ENCODE measurements at places on chromosomes 5 and 9.

GRCh38 chr5:6291961-6292360 is 86.4 kb downstream of the MED10 start:
- DNase-seq = no peak

DNA sequence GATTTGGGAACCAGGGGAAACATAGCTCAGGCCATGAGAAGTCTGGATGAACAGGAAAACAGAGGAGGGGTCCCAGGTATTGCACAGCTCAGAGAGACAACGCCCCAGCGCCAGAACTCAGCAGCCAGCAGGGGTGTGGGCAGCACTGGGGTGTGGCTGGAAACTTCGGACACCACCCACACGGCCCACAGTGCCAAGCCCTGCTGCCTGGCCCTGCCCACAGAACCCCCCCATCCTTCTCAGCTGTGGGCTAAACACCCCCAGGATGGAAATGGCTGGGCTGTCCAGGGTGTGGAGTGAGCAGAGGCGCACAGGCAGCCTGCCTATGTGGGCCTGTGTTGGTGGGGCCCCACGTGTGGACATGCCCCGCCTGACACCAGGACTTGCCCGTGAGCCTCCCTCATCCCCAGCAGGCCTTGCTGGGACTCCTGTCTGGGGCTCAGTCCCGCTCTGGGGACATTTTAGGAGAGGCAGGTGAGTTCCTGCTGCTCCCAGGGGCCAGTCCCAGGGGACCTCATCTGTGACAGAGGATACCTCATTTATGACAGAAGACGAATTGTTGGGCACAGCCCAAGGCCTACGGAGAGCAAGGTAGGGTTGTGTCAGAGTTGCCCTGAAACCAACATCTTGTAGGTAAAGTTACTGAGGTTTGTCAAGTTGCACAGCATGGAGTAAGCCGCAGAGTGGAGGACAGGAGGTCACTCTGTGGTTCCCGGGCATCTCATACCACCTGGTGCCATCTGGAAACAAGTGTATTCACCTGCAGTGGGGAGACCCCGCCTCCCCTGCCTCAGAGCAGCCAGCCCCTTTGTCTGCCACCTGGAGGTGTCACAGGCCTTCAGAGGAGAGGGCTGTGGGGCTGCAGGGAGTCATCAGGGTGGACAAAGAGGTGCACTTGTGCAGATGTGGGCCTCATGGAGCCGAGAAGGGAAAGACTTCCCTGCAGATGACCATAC is 183.2 kb downstream of the AUH start:
- no peak for DNase-seq

DNA sequence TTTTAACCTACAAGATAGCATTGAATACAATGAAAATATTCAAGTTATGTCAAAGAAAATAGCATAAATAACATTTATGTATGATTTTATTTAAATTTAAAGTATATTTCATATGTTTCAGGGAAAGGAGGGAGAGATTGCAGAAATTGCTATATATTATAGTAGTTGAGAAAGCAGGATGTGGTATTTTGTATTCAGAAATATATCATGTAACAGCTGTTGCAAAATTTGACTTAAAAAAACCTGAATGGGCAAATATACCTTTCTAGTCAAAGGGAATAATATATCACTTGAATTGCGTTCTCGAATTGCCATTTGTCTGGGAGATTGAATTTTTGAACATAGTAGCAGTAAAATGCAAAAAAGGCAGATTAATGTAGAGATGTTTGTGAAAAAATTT is 80.6 kb downstream of the PAM start:
- peak; percentile 51 for DNase-seq

DNA sequence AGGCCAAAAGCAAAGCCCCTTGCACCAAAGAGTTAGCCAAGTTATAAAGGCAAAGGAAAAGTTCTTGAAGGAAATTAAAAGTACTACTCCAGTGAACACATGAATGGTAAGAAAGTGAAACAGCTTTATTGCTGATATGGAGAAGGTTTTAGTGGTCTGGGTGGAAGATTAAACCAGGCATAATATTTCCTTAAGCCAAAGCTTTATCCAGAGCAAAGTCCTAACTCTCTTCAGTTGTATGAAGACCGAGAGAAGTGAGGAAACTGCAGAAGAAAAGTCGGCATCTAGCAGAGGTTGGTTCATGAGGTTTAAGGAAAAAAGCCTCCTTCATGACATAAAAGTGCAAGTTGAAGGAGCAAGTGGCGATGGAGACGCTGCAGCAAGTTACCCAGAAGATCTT is 3.1 kb upstream of the NUDT12 start:
- DNase-seq = no peak

- peak; percentile 95 for DNase-seq
These were observed 47.1 kb upstream of the MATR3 start for GRCh38 chr5:139246394-139246793.

DNA sequence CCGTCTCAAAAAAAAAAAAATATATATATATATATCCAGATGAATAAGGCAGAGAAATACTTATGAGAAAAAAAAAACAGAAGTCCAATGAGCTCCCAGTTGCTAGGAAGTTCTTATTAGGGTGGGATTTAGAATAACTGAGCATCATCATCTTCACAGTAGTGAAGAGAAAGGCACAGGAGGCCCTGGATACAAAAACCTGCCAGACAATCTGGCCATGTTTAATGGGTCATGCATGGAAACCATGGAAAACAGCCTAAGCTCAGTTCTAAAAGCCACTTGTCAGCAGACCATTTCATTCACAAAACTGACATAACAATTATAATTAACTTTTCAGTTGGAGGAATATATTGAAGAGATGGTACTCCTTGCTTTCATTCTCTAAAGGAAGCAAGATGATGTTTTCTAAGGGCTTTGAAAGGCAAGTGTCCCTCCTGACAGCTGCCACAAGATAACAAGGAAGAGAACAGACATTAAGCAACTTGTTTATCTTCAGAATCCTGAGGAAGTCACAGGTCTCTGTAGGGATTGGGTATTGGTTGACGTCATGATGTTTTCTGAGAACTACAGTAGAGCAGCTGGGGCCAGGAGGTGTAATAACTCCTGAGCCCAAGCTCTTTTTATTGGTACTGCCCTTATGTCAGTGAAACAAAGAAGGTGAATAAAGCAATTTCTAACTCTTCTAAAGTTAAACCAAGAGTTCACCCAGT is 463.1 kb downstream of the DMAC1 start:
- peak; percentile 17 for DNase-seq

DNA sequence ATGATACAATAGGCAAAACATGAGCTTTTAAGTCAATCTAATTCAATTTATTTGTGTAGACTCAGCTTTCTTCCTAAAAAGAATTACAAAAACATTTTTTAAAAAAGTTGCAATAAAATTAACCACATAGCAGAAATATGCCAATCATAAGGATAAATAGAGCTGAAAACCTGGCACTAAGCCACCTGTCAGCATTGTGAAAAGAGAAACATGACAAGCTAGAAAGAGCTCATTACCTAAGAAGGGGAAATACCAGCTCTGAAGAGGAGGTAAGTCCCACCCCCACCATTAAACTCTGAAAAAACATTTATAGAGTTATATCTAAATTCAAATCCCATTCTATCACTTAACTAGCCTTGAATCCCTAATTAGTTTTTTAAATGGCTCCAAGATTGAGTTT is 372.9 kb downstream of the OSTF1 start:
- no peak for DNase-seq

- DNase-seq = no peak
These were observed 688.5 kb upstream of the CHD1 start for GRCh38 chr5:99617335-99617734.

DNA sequence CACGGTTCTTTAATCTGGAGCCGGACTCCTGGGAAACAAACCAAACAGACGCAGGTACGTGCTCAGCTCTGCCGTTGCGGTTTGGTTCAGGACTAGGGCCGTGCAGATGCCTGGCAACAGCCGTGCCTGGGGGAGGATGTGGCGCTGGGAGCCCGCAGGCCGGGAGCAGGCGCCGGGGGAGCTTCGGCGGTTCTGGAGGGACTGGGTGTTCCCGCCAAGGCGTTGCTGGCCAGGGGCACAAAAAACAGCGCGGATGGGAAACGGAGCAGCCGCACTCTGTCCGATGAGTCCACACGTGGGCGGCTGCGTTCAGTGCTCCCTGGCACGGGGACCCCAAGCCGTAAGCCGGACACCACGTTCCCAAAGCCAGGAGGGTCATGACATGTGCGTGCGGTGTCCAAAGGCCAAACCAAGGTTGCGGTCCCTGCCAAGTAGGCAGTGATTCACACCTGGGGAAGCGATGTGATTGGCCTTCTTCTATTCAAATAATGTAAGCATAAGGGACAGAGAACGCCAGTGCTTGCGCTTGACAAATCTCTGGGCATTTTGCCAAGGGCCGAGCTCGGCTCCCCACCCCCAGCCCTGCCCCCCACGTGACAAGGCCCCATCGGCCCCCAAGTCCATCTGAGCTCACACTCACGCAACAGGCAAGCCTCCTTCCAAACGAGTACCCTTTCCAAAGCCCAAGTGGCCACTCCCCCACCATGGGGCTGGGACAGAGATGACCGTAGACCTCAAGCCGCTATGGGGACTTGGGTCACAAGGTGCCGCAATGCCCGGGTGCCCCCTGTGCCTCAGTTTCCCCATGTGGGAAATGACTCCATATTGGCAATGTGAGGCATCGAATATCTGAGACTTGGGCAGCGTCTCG is 49.7 kb upstream of the NKD2 start:
- DNase-seq = no peak

DNA sequence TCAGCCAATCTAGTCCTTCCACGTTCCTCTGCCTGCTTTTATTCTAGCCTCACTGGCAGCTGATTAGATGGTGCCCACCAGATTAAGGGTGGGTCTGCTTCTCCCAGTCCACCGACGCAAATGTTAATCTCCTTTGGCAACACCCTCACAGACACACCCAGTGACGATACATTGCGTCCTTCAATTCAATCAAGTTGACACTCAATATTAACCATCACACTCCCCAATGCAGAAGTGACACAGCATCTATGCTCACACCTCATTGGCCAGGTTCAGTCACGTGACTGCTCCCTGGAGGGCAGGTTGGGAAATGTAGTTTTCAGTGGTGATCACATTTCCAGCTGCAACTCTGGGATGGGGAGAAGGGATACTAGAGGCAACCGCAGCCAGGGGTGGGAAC is 13.0 kb downstream of the SUSD3 start:
- no peak for DNase-seq

DNA sequence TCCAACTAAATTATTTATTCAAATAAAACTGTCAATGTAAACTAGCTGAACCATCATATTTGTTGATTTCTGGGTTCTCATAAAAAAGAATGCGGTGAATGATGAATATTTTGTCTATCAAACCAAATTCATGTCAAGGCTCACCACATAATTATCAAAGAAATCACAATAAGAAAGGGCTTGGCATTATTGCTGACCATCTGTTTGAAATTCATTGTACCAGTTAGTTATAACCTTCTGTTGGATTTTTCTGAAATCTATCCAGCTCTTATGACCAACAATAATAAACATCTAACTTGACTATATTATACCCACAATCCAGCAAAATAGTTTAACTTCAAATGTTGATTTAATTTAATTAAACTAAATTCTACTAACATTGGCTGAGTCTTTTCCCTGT is 53.1 kb downstream of the GABRA1 start:
- DNase-seq = no peak

DNA sequence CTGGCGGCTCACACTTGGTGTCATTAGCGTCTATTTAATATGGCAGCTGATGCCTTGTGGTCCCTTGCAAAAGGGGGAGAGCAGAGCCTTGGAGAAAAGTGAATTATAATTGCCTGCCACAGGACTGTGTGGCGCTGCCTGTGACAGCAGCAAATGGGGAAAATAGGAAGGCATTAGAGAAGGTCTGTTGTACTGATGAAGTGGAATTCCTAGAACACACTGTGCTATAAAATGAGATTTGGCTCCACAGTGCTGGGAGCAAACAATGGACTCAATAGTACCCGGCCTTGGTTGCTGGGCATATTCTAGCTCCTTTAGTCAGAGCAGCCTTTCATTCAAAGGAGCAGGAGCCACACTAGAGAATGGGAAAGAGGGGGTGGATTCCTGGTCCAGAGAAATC is 21.3 kb downstream of the SEMA6A start:
- no peak for DNase-seq

DNA sequence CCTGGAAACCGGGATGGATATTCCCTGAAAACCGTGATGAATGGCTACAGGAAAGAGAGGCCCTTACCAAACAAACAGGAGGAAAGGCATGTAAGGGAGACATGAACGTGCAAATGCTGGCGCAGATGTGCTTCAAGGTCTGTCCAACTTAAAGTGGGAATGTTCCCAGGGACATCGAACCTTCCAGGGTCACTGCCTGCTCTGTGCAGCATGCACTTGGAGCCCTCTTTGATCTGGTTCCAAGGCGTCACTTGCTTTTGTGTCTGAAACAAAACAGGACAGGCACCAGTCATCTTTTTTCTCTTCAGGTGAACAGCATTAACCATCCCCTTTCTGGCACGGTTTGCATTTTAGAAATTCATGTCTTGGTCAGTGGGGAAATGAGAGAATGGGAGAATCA is 479.4 kb downstream of the RASEF start:
- DNase-seq = no peak

DNA sequence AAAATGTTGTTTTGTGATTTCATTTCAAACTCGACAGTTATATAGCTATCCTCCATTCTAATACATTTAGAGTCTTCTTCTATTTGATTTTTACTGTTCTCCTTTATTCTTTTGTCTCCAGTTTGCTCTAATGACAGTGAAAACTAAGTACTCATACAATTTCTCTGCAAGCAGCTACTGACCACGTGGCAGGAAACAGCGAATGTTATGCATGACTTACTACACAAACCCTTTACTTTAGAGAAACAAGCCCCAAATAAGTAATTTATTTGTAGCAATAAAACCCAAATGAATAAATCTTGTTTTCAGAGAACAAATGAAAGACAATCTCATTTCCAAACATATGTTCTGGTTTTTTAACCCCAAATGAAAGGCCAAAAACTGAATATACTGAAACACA is 41.9 kb downstream of the CDH6 start:
- no peak for DNase-seq

DNA sequence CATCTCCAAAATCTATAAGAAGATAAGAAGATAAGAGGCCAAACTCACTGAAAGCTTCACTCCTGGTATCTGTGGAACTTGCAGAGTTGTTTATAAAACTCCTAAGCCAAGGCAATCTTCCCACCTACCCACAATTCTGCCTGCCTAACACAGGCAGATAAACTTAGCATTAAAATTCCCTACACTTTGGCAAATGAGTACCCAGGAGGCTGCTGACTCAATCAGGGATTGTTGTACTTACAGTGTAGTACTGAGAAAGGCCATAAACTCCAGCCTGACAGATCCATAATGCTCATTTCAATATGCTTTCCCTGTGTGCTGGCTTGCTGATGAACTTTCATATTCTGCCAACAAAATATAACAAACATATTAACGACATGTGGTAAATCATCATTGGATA is 725.2 kb downstream of the BRINP1 start:
- no peak for DNase-seq

DNA sequence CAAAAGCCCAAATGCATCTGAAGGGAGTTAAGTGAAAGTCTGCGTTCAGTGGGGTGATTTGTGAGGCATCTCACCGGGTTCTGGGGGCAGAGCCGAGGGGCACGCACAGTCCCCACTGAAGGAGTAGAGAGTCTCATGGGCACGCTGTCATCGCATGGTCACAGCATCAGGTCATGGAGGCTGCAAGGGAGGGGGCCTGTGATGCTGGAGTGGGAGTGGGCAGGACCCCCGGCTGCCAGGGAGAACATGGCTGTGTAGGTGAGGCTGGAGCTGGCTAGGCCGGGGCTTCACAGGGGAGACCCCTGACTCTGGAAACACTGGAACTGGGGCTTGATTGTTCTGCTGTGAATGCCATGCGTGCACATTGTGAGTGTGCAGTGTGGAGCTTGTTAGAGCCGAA is 360.5 kb downstream of the IRX2 start:
- DNase-seq = no peak

GRCh38 chr9:34716711-34717110 is 6.8 kb upstream of the CCL21 start:
- no peak for DNase-seq

GRCh38 chr5:169147534-169147933 is 153.4 kb downstream of the SLIT3 start:
- DNase-seq = no peak

Measured in inflammatory macrophage (primary cell).